ENCODE measurements at places on chromosomes 12 and 14. TPM values are rescaled to one million over a fixed set of nuclear protein-coding genes. Genes with fewer than 3 reads are reported as not detected.
A peak's percentile ranks its signal among the peaks of the same experiment; 100 is the strongest.

- DNase-seq, result no peak
These were observed 161.5 kb downstream of the RPS29 start for GRCh38 chr14:49424436-49425331.

- DNase-seq, result no peak
These were observed 33.5 kb upstream of the C12orf42 start for GRCh38 chr12:103529306-103529705.

- DNase-seq, result no peak
These were observed 33.2 kb downstream of the RPH3A start for GRCh38 chr12:112824701-112825100.

DNA sequence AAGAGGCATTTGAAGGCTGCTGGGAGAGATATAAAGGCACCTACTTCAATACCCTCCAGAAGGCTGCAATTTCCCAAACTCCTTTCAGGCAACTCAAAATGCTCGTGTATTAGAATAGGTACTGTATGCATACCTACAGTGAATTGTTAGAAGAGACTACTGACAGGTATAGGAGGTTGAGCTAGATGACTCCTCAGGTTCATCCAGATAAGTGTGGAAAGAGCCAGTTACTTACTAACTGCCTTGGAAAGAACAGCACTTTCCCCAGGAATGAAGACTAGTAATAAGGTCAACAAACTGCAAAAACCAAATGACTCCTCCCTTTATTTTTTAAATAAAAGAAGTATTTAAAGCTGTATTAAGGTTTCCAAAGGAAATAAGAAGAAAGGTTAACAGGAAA lies 429.0 kb downstream of the MDGA2 start:
- no peak for DNase-seq

DNA sequence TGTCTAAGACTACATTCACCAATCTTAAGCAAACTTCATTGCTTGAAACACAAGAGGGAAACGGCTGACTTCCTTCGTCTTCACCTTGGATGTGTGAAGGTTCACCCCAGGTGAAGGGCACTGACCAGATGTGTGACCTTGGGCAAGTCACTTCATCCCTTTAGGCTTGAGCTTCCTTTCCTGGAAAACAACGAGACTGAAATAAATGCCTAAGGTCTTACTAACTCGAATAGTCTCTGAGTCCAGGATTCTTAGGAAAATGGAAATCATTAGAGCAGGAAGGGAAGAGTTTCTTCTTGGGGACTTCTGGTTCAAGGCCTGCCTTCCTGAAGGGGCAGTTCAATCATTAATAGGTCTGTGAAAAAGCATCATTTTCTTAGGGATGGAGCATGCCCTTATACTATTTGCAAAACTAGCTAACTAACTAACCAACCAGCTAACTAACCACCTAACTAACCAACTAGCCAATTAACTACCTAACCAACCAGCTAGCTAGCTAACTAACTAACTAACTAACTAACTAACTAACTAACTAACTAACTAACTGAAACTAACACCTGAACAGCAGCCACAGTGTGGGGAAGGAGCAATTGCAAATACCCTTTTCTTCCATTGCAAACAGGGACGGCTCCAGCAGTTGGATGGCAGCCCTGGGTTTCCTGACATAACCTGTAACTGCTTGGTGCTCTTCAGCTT lies 31.5 kb upstream of the EMP1 start:
- DNase-seq, result no peak

GRCh38 chr12:75190846-75191245 lies 18.8 kb downstream of the KCNC2 start:
- no peak for DNase-seq

DNA sequence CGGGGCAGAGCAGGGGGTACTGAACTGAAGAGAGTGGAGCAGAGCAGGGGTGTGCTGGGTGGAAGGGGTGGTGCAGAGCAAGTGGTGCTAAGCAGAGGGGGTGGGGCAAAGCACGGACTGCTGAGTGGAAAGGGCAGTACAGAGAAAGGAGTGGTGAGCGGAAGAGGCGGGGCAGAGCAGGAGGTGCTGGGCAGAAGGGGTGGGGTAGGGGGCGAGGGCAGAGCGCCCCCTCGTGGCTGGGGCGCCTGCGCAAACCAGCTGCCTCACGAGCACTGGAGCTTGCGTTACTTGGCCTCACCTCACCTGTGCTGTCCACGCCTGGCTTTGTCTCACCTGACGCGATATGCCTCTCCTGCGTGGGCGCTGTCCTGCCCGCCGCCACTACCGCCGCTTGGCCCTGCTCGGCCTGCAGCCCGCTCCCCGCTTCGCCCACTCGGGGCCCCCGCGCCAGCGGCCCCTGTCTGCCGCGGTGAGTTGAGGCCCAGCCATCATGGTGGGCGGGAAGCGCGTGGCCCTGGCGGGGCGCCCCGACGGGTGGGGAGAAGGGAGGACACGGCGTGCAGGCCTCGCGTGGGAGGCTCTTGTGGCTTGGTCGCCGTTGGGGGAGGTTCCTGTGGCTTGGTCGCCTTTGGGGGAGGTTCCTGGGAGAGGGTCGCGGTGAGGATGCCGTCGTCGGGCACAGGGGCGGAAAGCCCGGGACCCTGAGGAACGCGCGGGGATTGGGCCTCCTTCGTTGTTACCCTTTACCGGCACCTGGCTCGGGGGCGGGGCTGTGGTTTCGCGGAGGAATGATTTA lies at the start of gene COX8C:
COX8C (plus strand) TSS at position 257 of the 796 bp plus-strand sequence; CDS start at position 344, 87 bp downstream.
- DNase-seq, result no peak

GRCh38 chr14:100223332-100224201 lies 15.4 kb upstream of the YY1 start:
- no peak for DNase-seq

DNA sequence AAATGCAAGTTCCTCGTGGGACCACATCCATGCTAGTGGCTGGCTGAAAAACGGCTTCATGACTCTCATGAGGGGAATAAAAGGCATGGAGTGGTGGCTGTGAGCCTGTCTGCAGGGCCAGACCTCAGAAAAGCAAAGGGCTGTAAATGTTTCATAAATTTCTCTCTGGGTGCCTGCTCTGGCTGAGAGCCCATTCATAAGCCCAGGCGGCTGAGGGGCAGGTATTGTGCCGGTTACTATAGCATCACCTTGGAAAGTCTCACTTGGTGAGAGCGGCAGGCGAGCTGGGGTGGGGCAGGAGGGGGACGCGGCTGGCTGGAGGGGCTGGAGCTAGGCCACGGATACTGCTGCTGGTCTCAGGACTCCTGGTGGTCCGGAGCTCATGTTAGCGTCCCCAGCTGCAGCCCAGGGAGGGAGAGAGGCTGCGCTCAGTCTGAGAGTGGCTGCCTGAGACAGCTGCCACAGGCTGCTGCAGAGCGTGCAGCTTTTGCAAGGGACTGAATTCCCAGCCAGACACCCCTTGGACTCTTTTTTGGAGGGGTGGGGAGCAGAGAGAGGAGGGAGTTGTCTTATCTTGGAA lies at the start of gene SLC17A8:
SLC17A8 (plus strand) TSS at position 431 of the 580 bp plus-strand sequence. CDS start 318 bp downstream, outside the sequence.
- DNase-seq, result peak; percentile 14

GRCh38 chr12:12979126-12979525 lies 20.9 kb downstream of the HEBP1 start:
- DNase-seq, result no peak

GRCh38 chr14:75165586-75166391 lies 10.6 kb downstream of the TMED10 start:
- no peak for DNase-seq

DNA sequence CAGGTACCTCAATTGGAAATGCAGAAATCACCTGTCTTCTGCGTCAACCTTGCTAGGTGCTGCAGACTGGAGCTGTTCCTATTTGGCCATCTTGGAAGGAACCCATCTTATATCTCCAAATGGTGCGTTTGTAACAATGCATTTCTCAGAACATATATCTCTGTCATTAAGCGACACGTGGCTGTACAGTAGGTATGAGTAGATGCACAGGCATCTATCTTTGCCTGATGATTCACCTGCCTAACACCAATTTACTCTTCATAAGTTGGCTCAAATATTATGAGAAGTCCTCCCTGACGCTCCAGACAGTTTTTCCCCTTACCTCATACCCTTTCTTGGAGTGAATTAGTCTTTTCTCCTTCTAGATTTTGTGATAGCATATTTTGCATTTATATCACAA lies 44.2 kb downstream of the GPR137C start:
- DNase-seq, result no peak

GRCh38 chr12:65510584-65511050 lies 232.1 kb downstream of the MSRB3 start:
- DNase-seq, result no peak

GRCh38 chr12:78580296-78580695 lies 284.3 kb upstream of the SYT1 start:
- no peak for DNase-seq

The FRS2 gene
- polyA plus RNA-seq, result 55.5 TPM

The MSI1 gene
- polyA plus RNA-seq, result 23.8 TPM

The RD3L gene
- not detected for polyA plus RNA-seq

The CNTN1 gene
- 63.4 TPM for polyA plus RNA-seq

The RNF10 gene
- polyA plus RNA-seq, result 202 TPM

The DACT1 gene
- polyA plus RNA-seq, result 31.0 TPM

The CHST11 gene
- polyA plus RNA-seq, result 8.1 TPM

Data from right renal pelvis (tissue), 4 donors.